ENCODE measurements at places on chromosomes 12 and 14.

DNA sequence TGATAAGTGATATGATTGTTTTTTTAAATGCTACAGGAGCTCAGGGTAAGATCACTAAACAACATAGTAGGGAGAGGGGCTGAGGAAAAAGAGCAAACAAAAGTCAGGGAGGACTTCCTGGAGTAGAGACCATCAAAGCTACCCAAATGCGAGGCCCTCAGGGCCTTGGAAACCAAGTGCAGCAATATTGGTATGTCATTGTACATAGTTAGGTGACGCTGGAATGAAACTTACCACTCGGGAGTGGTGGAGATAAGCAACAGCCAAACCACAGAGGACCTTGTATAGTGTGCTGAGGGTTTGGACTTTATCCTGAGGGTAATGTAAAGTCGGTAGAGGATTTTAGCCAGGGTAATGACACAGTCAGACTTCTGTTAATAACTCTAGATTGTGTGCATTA is 13.8 kb downstream of the KITLG start:
- DNase-seq: peak; percentile 69

GRCh38 chr14:103122947-103123633 is at the start of gene TNFAIP2:
TSS of gene TNFAIP2 (plus strand) at chr14:103123461. CDS start at chr14:103126458, 2,997 bp downstream.
- no peak for DNase-seq

DNA sequence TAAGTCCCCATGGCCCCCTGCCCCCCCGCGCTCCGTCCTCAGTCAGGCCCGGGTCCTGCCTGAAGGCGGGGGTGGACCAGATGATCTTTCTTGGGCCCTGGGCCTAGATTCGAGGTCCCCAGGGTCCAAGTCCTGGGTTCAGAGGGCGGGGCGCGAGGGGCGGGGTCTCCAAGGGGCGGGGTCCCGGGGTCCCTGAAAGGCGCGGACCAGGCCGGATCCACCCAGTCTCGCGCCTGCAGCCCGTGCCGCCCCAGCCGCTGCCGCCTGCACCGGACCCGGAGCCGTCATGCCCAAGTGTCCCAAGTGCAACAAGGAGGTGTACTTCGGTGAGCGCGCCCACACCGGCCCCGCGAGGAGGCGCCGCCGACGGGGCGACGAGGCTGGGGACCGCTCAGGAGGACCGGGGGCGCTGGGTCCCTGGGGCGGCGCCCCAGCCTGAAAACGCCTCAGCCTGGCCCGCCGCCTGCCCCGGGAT is 325 bp downstream of the CRIP1 start:
- DNase-seq: no peak

- no peak for DNase-seq
Observed at GRCh38 chr12:108670066-108670631, 36.5 kb upstream of the SELPLG start.

GRCh38 chr12:109523504-109523903 is 46.1 kb downstream of the UBE3B start:
- DNase-seq: no peak

DNA sequence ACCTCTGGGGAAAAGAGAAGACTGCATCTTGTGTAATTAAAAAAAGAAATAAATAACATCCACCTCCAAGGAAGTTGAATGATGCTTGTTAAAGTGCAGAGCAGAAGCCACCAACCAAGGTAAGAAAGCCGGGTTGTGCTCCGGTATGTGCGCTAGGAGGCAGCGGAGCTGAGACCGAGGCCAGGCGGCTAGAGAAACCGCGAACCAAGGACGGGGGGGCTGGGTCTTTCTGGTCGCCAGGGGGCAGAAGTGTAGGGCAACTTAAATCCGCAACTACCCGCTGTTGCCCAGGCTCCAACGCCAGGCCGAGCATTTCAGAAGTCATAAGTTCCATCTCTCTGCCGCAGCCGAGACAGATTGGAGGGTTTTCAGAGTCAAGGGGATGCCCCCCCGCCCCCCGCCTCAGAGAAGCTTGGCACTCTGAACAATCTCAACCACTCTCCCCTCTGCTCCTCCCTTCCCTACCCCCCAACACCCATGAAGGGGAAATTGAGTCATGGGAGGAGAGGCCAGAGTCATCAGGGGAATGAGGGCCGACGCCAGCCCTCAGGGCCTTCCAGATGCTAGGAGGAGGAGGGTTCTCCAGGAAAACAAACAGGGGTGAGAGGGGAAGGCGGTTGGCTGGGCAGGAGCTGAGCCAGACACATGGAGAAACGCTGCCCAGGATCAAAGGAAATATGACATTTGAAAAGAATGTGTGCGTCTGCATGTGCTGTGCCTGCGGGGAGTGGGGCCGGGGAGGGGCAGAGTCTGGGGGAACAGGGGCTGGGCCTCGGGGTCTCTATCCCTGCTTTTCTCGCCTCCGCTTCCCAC is 2.2 kb upstream of the NFATC4 start:
- peak; percentile 78 for DNase-seq

- no peak for DNase-seq
Observed at GRCh38 chr12:132444283-132444682, 45.7 kb upstream of the FBRSL1 start.

DNA sequence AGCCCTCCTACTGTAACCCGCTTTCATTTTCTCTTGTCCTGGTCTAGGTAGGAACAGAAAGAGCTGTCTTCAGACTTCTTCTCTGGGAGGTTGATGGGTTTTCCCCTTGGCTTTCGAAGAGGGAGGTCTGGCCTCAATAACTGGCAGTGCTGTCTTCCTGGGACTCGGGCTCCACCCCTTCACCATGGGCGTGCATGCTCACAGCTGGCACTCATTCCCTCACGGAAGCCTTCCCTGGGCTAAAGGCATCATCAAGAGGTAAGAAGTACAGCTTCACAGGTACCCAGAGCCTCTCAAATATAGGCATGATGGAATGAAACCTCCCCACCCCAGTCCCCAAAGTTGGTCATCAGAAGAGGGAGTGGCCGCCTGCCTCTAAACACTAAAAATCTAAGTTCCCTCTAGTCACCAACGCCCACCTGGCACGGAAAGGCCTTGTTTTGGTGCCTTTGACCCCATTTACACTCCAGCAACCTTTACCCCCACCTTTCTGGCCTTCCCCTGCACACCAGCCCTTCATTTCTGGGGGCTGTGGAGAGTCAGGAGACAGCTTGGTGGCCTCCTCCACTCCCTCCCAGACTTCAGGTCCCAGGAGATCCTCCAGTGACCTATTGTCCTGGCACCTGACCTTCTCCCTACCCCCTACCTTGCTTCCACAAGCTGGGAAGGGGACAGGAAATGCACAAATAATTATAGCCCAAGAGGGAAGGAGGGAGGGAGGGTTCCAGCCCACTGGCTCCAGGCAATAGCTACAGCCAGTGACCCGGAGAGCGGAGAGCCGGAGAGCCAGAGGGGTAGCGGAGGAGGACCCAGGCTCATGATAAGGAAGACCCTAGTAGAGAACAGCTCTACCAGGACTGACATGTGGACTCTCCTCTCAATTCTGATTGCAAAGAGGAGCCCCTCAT is 2.8 kb downstream of the RAPGEF3 start:
- no peak for DNase-seq

DNA sequence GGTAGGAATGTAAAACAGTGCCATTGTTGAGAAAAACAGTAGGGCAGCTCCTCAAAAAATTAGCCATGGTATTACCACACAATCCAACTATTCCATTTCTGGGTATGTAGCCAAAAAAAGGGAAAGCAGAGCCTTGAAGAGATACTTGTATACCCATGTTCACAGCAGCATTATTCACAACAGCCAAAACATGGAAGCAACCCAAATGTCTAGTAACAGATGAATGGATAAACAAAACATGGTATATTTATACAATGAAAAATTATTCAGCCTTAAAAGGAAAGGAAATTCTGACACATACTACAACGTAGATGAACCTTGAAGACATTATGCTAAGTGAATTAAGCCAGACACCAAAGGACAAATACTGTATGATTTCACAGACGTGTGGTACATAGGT is 67.6 kb upstream of the GNG2 start:
- peak; percentile 59 for DNase-seq

DNA sequence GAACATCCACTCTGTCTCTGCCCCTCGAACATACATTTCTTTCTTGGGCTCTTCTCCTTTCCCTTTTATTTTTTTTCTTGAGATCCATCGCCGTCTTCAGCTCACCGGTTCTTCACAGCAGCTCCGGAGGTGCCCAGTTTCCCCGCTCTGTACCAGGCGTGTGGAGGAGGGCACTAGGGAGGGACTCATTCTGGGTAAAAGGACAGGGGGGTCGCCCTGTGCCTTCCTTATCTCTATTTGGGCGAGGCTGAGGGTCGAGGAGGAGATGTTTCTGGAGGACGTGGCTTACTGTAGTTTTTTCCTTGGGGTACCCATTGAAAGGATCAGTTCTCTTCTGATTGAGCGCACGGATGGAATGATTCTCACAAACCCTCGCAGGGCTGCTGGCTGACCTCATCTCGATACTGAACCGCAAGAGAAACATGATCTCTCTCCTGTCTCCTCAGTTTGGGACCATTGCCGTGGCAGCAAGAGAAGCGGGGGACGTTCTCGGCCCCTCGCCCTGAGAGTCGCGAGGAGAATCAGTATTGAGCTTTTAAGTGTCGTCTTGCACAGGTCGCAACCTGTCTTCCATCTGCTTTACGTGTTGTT is 386 bp downstream of the LIN52 start:
- peak; percentile 70 for DNase-seq

DNA sequence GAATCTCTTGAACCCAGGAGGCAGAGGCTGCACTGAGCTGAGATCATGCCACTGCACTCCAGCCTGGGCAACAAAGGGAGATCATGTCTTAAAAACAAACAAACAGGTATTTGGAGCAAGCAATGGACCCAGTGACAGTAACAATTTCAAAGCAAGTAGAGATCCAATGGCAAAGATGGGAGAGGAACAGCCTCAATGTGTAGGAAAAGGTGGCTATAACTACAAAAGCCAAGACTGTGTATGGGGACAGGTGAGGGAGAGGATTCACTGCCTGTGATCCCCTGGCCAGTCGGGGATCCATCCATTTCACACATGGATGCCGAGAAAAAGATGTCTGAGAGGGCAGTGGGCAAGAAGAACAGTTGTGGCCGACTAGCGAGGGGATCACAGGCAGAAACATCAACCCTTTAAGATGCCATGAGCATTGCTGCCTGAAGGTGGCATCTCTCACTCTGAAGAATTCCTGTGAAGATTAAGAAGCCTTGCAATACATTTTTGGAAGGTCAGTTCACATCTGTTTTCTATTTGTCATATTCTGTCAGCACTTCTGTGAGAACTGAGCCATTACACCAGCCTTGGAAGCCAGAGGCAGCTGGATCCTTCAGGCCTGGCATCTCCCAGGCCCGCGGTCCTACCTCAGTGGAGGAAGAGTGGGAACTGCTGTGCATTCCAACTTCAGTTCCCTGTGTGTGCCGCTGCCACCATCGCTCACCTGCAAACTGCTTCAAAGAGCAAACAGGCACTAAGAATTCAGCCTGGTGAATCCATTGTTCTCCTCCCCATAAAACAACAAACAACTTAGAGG is 54.5 kb upstream of the FRS2 start:
- DNase-seq: peak; percentile 60

GRCh38 chr12:79897617-79898016 is 37.3 kb downstream of the PPP1R12A start:
- peak; percentile 98 for DNase-seq

- no peak for DNase-seq
Observed at GRCh38 chr12:85681333-85681732, 154.9 kb downstream of the RASSF9 start.

GRCh38 chr14:68583548-68584280 is 209.2 kb downstream of the ZFP36L1 start:
- no peak for DNase-seq

GRCh38 chr12:49227713-49228112 is 37.2 kb upstream of the TUBA1C start:
- no peak for DNase-seq

DNA sequence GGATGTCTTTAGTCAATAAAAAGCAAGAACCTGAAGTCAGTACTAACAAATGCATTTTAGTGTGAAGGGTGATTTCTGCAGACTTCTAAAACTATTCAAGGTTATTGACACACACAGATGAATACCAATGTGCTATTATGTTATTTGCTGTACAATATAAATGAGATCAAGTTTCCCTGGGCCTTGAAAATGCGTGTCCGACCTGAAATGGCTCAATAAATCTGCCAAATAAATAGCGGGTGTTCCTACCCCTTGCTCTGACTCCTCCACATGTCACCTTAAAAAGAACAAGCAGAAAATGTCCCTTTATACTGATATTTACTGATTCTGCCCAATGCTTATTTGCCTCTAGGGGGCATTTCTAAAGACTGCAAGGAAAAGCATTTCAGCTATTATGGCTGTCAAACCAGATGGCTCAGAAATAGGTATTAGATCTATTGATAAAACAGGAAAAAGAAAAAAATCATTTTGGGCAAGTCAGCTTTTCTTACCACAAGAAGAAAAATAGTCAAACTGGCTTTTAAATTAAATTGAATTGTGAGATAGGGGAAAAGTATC is 367.3 kb upstream of the KITLG start:
- DNase-seq: no peak

DNA sequence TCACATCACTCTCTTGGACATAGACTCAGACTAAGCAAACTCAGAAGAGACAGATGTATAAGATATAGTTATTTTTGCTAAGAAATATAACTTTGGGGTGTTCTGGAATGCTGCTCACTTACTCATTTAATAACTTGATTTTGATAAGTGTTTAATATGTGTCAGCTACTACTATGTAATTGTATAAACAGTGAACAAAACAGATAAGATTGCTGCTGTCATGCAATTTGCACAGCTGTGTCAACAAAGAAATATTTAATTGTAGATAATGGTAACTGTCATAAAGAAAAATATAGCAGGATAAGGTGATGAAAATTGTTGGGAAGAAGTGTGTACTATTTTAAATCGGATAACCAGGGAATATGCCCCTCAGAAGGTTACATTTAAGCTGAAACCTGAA is 84.1 kb upstream of the ZDHHC17 start:
- no peak for DNase-seq

DNA sequence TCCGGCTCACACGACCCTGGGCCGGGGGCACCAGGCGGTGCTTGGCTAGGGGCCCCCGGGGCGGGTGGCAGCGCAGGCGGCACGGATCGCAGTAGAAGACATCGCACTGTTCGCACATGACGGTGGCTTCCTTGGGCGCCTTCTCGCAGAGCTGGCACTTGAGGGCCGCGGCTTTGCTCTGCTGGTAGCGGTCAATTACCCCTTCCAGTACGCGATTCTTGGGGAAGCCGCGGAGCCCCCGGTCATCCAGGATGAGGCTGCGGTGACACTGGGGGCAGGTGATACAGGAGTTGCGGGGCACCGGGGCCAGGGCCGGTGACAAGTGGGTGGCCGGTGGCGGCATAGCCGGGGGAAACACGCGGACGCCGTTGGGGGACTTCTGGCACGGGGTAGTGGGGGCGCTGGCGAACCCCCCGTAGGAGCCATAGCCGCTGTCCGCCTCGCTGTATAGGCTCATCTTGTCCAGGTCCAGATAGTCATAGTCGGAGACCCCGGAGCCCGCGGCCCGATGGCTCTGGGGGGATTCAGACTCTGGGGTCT is 553 bp downstream of the TRIM9 start:
- peak; percentile 12 for DNase-seq

DNA sequence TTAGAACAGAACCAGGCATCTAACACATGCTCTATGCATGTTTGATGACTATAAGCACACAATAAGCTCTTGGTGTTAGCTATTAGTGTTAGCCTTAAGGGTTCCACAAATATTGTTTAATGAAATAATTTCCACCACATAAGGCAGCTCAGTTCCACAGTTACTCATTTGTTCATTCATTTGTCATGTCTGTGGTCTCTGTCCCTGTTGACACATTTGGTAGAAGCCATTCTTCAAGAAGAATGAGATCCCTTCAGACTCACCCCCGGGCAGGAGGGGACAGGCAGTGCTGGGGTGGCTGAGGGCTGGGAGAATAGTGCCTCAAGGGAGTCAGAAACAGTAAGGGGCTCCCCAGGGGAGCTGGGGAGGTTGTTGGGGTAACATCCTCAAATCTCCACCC is 3.7 kb upstream of the FAIM2 start:
- no peak for DNase-seq

- peak; percentile 70 for DNase-seq
Observed at GRCh38 chr12:26455936-26456574, 260.7 kb downstream of the SSPN start.

GRCh38 chr12:70186436-70186835 is 56.8 kb upstream of the CNOT2 start:
- no peak for DNase-seq

All from M059J (cell line).